ENCODE measurements at places on chromosomes 1 and 21.
A peak's percentile ranks its signal among the peaks of the same experiment; 100 is the strongest.

- no peak for DNase-seq
Observed at GRCh38 chr1:28885977-28886730, 28.2 kb upstream of the EPB41 start.

DNA sequence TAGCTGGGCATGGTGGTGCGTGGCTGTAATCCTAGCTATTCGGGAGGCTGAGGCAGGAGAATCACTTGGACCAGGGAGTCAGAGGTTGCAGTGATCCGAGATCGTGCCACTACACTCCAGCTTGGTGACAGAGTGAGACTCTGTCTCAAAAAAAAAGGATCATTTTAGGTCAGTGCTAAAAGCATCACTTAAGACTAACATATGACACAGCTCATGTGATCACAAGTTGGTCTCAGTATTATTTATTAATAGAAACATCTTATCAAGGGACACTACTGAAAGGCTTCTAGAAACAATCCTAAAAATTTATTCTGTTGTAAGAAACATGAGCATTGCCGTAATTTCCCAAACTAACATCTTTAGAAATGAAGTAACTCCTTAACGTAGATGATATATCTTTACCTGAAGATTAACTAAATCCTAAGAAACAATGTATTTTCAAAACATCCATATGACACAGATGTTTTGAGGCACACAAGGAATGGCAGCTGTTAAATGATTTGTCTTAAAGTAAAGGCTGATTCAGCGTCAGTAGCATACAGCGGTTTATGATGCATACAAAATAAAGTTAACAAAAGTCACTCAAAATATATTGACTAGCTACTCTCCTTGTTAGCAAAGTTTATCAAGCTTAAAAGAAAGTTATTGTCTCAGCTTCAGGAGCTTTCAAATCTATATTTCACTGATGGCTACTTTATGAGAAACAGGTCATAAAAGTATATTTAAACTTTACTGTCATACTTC is 2.6 kb downstream of the NIBAN1 start:
- DNase-seq = no peak

- no peak for DNase-seq
Observed at GRCh38 chr21:34639250-34639649, 24.3 kb upstream of the RCAN1 start.

DNA sequence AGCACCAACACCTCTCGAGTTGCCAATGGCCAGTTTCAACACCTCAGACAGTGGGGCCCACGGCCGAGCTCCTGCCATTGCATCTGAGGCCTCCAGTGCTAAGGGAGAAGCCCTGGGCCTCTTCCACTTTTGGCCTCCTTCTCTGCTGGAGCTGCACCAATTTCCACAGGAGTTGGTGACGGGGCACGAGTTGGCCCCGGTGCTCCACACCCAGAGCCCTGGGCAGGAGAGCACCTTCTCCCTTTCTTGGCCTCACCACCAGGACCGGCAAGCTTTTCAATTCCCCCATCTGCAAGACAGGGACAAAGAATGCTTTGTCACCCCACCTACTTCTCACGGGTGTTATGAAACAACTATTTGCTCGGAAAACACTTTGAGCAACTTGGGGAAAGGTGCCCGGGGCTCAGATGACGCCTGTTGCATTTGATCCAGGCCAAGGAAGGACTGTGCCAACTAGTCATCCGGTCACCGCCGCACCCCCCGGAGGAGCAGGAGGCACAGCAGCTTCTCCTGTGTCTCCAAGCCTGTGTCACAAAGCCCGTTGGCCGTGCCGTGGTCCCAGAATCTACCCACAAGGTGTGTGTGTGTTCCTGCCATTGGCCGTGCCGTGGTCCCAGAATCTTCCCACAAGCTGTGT is 55.2 kb downstream of the TOMM20 start:
- DNase-seq = no peak

DNA sequence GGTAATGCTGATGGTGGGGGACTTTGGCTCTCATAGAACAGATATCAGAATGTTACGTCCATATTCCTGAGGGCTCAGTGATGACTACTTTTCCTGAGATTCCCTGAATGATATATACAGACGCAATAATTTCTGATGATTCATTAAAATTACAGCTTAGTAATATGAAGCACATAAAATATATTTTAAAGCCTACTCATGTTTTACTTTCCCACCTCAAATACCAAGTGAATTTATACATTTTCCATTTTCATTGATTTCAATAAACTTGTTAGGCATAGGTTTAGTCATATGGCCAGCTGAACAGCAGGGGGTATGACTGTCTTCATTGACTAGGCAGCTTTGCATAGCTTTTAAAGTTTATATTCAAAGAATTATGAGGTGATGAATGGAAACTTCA is 26.2 kb upstream of the PDC start:
- DNase-seq = no peak

GRCh38 chr1:186812570-186812969 is 16.2 kb upstream of the PLA2G4A start:
- DNase-seq = no peak

DNA sequence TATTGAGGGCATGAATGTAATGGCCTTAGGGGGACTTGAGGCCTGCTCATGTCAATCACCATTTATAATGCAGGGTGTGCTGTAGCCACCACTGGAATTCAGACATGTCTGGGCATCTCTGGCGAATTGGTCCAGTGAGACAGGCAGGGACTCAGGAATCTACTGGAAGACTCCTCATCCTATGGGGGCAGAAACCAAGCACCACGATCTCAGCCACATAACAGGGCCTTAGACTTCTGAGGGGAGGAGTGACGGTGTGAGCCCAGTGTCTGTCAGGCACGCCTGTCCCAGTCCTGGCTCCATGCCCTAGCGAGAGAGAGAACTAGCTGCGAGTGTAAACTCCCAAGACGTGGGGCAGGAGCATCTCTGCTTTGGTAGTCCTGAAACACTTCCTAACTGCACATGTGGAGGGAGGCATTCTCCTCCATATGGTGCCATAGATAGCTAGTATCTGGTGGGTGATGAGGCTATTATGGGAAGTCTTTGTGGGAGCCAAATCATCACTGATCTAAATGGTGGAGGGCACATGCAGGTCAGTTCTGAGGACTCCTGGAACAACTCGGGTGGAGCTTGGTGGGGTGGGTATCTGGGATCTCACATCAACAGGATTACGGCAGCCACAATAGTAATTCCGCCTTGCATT is 29.8 kb upstream of the KIAA0040 start:
- DNase-seq = no peak

DNA sequence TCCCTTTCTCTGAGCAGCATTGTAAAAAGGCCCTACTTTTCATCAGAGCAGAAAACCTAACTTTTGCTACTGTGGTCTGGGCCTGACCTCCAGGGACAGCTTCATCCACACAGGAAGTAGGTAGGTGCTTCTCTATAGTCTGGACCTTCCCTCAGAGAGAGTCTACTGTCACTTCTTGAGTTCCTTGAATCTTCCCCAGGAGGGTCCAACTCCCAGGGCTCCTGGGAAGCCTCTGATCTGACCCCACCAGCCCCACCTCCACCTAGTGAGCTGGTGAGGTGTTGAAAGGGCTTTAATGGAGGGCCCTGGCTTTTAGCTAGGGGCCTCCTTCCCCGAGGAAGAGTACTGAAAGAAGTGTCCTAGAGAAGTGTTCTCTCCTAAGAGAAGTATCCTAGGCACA is 2.7 kb upstream of the VANGL2 start:
- no peak for DNase-seq

- no peak for DNase-seq
Observed at GRCh38 chr1:89047734-89048133, 17.3 kb downstream of the GBP1 start.

- no peak for DNase-seq
Observed at GRCh38 chr1:175274368-175274767, 81.8 kb upstream of the KIAA0040 start.

DNA sequence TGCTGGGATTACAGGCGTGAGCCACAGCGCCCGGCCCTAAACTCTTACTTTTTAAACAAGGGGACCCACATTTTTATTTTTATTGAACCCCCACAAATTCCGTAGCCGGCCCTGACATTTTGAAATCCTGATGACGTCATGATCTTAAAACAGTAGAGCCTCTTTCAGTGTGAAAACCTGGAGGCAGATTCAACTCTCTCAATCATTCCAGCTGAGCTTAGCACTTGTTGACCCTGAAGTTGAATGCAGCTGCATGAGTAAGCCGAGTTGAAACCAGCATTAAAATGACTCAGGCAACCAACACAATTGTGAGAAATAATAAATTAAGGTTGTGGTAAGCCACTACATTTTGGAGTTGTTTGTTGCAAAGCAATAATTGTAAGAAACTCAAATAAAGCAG is 93.9 kb upstream of the ADGRL4 start:
- no peak for DNase-seq

GRCh38 chr1:94471271-94471670 is 53.1 kb downstream of the ABCD3 start:
- DNase-seq = no peak

DNA sequence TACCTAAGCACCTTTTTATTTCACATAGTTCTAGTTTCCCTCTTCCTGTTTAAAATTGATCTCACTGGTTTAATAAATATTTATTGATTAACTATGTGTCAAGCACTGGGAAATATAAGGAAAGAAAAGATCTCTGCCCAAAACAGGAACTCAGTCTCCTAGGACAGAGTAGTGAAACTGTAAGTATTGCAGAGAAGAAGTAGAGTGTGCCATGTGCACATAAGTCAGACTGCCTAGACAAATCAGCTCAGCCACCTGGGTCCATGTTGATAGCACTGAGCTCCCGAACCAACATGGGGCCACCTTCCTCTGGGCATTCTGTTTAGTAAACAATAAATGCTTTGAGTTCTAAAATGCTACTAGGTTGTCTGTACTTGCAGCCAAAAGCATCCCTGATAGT is 9.8 kb upstream of the SSX2IP start:
- no peak for DNase-seq

DNA sequence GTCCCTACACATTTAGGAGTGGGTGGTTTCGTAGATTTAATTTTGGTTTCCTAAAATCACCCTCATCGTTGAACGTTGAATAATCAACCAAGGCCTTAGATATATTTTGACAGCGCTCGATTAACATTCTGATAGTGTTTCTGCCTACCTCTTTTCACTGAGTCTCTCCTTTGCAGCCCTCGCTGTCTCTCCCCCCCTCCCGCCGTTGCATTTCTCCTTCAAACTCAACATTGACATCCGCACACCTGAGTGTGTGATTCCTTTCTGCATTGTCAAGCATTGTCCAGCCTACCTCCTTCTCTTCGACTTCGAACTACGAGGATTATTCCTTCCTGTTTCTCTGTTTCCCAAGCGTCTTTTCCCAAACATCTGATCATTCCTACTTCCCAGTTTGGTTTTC is 1.8 kb upstream of the ADAMTS1 start:
- DNase-seq = no peak

DNA sequence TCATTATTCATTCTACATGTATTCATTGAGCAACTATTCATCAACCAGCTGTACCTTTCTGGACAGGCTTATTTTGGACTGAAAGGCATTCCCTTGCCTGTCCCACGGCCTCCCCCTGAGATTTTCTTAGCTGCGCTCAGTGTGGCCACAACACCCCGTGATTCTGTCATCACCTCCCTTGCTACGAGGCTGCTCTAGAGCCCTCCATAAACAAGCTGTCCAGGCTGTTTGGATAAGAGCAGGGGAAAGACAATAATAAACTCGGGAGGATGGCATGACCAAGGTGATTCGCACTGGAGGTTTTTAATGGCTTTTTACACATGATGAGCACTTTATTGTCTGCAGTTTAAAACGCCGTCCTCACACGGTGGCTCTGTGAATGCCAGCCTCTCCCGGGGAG is 139.7 kb downstream of the ROR1 start:
- no peak for DNase-seq

- peak; percentile 3 for DNase-seq
Observed at GRCh38 chr1:53559391-53559815, 100.2 kb downstream of the DMRTB1 start.

DNA sequence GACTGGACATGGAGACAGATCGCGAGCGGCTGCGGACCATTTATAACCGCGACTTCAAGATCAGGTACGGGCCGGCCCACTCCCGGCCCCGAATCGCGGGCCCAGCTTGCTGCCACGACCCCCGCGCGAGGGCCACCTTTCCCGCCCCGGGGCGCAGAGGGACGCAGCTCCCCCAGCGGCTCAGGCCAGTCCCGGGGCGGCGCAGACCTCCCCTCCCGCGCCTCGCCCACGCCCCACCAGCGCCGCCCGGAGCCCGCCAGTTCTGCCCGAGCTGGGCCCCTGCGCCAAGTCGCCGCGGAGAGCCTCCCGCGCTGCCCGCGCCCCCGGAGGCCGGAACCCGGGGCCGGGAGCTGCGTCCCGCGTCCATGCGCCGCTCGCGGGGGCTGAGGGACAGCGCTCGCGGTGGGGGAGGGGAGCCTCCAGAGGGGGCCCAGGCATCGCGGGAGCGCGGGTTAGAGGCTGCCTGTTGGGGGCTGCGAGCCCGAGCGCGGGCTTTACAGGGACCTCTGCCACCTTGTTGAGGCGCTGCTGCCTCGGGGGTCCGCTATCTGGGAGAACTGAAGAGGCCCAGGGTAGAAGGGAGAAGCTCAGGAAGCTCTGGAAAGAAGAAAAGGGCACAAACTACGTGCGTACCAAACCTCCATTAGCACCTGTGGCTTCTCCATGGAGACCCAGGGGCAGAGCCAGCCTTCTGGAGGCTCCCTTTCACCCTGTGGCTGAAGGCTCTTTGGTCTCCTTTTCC is 698 bp downstream of the MOV10 start:
- peak; percentile 52 for DNase-seq

DNA sequence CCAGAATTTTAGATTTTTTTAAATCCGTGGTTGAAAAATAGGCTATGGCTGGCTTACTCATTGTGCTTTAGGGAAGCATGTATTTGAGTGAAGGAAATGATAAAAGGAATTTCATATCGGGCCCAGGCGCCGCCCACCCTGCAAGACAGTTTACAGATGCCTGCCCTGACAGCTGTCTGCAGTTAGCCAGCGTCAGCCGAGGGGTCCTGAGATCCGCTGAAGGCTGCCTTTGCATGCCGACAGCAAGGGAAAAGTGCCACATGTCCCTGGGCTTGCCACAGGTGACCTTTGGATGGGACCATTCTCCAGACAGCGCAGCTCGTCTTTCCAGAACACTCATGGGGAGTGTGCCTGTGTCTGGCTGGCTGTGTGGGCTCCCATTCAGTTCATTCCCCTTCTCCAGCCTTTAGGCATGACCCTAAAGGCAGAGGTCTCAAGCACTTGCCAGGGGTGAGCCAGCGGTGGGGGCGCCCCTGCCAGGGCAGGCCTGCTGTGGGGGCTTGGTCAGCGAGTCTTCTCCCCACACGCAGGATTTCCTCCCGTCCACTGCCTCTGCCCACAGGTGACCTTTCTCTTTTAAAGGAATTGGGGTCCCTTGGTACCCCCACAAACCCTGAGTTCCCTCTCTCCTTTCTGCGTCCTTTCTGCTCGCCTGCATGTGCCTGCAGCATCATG is 46.1 kb upstream of the TRAPPC10 start:
- DNase-seq = no peak

GRCh38 chr1:20693623-20694022 is 24.2 kb downstream of the KIF17 start:
- no peak for DNase-seq

GRCh38 chr1:74517599-74518051 is 5.2 kb upstream of the LRRC53 start:
- no peak for DNase-seq

DNA sequence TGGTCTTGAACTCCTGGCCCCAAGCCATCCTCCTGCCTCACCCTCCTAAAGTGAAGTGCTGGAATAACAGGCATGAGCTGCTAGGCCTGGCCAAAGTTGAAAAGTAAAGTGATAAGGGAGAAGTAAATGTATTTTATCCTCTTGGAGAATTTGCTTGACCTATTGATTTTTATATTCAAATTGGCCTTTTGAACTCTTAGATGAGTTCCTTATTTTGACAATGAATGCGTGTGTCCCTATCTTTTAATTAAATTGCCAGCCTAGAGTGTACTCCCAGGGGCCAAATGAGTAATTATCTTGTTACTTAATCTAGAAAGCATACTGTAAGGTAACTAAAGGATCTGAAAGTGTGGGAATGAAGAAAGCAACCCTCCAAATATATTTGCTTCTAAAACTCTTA is 11.4 kb downstream of the RNF11 start:
- no peak for DNase-seq
